ENCODE measurements at places on chromosomes 16 and 17. TPM values are rescaled to one million over a fixed set of nuclear protein-coding genes. Genes with fewer than 3 reads are reported as not detected.

DNA sequence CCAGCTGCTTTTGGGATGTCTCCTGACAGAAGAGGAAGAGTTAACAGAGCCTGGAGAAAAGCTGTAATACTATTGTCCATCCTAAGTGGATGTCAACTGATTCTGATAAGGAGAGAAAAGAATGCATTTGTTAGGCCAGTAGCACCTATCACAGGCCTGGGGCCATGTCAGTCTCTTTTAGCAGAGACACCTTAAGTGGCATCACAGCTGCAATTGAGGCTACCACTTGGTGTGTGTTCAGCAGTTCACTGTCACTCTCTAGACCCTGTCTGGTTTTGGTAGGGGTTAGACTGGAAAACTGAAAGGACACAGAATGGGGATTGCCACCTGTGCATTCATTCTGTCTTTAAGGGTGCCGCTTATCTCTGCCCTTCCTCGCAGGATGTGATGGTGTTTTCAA is 42.0 kb downstream of the PSMD12 start:
- H3K4me3 ChIP-seq = no peak overlapping the region
- H3K36me3 ChIP-seq = no peaks in the 10 kb centered on the region
- H3K27ac ChIP-seq = no peak overlapping the region

The SYCE1L gene
- total RNA-seq = 7.1 TPM

DNA sequence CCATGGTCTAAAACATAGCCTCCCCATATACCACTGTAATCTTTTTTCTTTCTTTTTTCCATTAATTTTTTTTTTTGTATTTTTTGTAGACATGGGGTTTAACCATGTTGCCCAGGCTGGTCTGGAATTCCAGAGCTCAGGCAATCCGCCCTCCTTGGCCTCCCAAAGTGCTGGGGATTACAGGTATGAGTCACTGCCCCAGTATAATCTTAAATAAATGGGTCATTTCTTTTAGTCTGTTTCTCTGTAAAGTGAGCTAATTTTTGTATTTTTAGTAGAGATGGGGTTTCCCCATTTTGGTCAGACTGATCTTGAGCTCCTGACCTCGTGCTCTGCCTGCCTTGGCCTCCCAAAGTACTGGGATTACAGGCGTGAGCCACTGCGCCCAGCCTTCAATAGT is 5.7 kb upstream of the NME1 start:
- H3K4me3 ChIP-seq = no peak overlapping the region
- H3K4me1 ChIP-seq = peaks cover 4% of the 10 kb centered on the region
- no peak for DNase-seq
- no peaks in the 10 kb centered on the region for H3K27me3 ChIP-seq
- no peaks in the 10 kb centered on the region for H3K36me3 ChIP-seq

DNA sequence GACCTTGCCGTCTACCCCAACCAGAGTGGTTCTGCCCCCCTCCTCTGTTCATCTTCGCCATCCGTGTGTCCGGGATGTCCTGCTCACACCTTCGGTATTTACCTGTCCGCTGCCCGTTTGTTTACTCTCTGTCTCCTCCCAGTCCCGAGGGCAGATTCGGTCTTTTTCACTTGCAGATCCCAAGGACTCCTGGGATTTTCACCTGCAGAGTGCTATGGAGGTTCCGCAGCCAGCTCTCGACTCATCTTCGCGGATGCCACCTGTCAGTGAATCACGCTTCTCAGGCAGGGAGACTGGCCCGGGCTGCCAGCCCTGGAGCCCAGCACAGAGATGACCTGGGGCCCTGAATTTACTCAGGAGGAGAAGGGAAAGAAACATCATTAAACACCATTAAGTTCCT is 8.1 kb downstream of the CRISPLD2 start:
- peaks cover 11% of the 10 kb centered on the region for H3K27me3 ChIP-seq
- no peak overlapping the region for H3K4me3 ChIP-seq
- no peaks in the 10 kb centered on the region for H3K36me3 ChIP-seq
- H3K4me1 ChIP-seq = no peaks in the 10 kb centered on the region

DNA sequence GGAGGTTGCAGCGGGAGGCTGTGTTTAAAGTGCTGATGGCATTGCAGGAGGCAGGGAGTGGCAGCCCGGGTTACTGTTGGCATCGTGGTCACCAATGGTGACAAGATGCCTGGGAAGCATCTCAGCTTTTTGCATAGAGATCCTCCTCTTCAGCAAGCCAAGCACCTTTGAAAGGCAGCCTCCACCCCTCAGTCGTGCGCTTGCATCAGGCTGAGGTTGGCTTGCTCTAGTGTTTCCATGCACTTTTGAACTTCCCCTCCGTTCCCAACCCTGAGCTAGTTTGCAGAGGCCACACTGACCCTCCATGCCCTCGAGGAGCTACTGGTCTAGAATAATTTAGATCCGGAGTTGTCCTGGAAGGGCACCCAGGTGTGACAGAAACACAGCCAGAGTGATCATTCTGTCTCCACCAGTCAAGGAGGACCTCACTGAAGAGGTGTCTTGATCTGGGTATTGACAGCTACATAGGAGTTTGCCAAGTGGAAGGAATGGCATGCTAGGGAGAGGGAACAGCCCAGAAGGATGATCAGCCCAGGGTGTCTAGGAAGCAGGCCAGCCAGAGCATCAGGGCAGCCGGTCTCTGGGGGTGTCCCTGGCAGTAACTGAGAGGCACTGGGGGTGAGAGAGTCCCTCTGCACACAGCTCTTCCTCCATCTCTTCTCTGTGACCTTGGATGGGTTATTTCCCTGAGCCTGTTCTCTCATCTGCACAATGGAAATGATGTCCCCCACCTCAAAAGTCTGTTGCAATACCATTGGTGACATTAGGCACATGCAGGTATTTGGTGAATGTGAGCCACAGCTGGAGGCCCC is 7.7 kb downstream of the BEAN1 start:
- DNase-seq = no peak
- no peaks in the 10 kb centered on the region for H3K36me3 ChIP-seq
- H3K4me3 ChIP-seq = no peak overlapping the region
- no peak overlapping the region for H3K27ac ChIP-seq
- H3K4me1 ChIP-seq = no peaks in the 10 kb centered on the region
- H3K27me3 ChIP-seq = peaks cover 27% of the 10 kb centered on the region

DNA sequence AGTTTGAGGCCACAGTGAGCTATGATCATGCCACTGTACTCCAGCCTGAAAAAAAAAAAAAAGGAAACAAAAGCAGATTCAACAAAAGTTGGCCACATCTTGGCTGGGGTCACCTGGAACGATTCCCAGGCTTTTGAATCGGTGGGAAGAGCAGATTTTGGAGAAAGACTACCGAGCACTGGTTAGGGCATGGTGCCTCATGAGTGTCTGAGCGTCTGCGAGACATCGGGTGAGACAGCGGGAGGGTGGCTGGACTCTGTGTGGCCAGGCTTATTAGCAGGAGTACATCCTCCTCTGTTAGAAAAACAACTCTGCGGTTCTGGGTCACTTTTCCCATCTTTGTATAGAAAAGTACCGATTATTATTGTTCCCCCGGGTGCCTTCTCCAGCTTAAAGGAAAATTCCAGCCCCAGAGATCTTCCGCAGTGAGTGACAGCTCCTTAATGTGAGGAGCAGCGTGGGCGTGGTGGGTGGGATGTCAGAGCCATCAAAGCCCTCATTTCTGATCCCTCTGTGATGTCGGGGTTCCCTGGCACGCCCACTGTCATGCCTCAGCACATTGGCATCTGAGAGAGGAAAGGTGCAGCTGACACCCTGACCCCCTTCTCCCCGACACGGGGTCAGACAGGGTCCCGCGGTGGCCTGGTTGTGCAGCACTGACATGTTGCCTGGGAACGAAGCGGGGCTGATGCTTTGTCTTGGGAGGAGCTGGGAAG is 6.9 kb downstream of the RGS9 start:
- peaks cover 19% of the 10 kb centered on the region for H3K4me1 ChIP-seq
- peaks cover 34% of the 10 kb centered on the region for H3K27me3 ChIP-seq
- H3K4me3 ChIP-seq = no peak overlapping the region
- no peak for DNase-seq
- no peak overlapping the region for H3K27ac ChIP-seq

DNA sequence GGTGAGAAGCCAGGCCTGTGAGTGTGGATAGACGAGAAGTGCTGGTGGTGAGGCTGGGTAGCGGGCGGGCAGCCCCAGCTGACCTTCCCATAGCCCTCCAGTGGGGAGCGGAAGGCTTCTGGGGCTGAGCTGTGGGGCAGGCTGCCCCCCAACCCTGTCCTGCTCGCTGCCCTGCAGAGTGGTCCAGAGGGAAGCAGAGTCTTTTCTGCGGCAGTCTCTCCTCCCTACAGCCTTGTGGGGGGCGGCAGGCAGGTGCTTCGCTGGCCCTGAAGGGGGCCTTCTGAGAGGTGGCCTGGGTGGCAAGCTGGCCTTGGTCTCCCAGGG is 3.7 kb downstream of the NLGN2 start:
- no peak overlapping the region for H3K4me3 ChIP-seq
- peaks cover 5% of the 10 kb centered on the region for H3K4me1 ChIP-seq
- DNase-seq = no peak
- no peak overlapping the region for H3K27ac ChIP-seq
- no peaks in the 10 kb centered on the region for H3K36me3 ChIP-seq

DNA sequence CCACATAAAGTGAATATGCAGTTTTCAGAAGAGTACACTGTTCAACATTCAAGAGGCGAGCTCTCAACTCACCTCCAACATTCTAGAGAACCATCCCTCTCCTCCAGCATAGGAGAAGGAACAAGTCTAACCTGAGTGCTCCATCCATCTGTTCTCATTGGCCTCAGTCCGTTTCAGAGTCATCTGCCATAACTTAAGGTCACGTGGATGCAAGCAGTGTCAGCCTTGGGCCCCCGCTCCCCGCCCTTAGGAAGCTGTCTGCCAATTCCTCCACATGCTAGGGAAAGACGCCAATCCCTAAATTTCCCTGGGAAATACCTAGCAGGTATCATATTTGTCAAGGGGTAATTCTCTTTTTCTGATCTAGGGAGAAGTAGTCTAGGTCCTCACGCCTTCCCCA is 21.4 kb downstream of the MARVELD3 start:
- no peak overlapping the region for H3K4me3 ChIP-seq
- H3K27me3 ChIP-seq = no peaks in the 10 kb centered on the region
- peaks cover under 1% of the 10 kb centered on the region for H3K36me3 ChIP-seq
- no peak overlapping the region for H3K27ac ChIP-seq

The FOXN1 gene
- total RNA-seq = not detected

The MMD gene
- 41.3 TPM for total RNA-seq

GRCh38 chr17:56570199-56570598 is 23.3 kb upstream of the NOG start:
- peaks cover 6% of the 10 kb centered on the region for H3K27me3 ChIP-seq
- H3K36me3 ChIP-seq = no peaks in the 10 kb centered on the region
- H3K27ac ChIP-seq = no peak overlapping the region
- no peak overlapping the region for H3K4me3 ChIP-seq

DNA sequence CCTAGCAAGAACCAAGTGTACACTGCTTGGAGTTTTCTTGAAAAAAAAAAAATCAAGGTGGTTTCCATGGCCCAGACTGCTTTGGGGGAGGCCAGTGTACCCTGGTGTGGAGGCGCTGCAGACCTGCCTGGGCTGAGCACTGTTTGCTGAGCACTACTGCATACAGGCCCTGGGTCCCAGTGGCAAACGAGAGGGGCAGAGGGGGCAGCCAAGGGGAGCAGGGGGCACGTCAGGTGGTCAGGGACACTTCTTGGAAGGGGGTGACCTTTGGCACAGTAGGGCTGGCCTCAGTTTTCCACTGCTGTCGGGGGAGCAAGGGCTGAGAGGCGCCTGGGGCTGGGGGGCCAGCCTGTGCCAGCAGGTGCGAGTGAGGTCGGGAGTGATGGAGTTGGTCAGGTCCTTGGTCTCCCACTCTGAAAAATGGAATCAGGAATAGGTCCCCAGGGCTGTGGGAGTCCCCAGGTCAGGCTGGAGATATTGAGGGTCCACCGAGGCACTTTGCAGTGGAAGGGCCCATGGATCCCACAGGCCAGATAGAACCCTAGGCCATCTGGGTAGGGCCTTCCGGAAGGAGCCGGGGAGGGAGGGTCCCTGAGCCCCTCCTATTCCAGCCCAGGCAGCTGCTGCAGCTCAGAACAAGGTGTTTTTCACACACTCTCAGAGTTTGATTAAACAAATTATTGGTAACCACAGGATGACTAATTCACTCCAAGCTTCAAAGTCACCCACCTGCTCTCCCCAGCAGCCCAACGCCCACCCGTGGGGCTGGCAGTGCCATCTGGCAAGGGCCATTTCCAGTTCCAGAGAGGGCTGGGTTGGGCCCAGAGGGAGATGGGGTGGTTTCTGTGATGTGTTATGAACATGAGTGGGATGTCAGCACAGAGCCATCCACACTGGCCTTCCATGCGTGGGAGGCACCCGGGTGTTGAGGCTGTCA is 3.5 kb downstream of the ZFPM1 start:
- H3K4me3 ChIP-seq = peak overlapping the region; percentile 78
- peaks cover 2% of the 10 kb centered on the region for H3K36me3 ChIP-seq
- H3K4me1 ChIP-seq = peaks cover 45% of the 10 kb centered on the region
- H3K27ac ChIP-seq = peak overlapping the region; percentile 86
- DNase-seq = peak; percentile 41
- no peaks in the 10 kb centered on the region for H3K27me3 ChIP-seq

GRCh38 chr17:17508646-17509591 is 12.7 kb upstream of the RASD1 start:
- no peaks in the 10 kb centered on the region for H3K36me3 ChIP-seq
- H3K4me3 ChIP-seq = no peak overlapping the region
- DNase-seq = no peak
- peaks cover 17% of the 10 kb centered on the region for H3K4me1 ChIP-seq
- no peak overlapping the region for H3K27ac ChIP-seq

- H3K36me3 ChIP-seq = no peaks in the 10 kb centered on the region
- peaks cover 3% of the 10 kb centered on the region for H3K27me3 ChIP-seq
- H3K27ac ChIP-seq = no peak overlapping the region
- no peak for DNase-seq
These were observed 22.7 kb upstream of the ASGR2 start for GRCh38 chr17:7137171-7137943.
